Epithelial cell of proximal tubule (primary cell): ENCODE measurements at places on chromosomes 2 and 18. TPM values are rescaled to one million over a fixed set of nuclear protein-coding genes. Genes with fewer than 3 reads are reported as not detected.

GRCh38 chr2:150425121-150425955 lies 62.1 kb downstream of the RND3 start:
- no peak for DNase-seq

GRCh38 chr2:18401471-18401870 lies 159.0 kb downstream of the RDH14 start:
- DNase-seq: no peak

DNA sequence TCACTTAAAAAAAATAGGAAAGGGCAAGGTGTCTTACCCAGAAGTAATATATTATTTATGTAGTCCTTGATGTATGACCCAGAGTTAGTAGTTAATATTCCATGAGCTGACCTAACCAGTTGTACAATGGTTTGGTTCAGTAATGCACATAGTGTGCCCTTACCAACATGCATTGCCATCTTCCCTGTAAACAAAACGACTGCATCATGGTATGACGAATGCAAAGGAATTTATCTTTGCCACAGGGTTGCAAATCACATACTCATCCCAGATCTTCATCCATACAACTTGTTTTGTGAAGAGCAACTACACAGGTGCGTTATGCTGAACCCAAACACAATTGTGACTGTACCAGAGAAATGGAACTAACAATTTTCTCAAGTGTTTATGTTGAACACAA lies 68.9 kb upstream of the ZSWIM2 start:
- DNase-seq: no peak

GRCh38 chr2:181454686-181455450 lies 2.3 kb upstream of the ITGA4 start:
- no peak for DNase-seq

GAREM1 gene
- 2.0 and 3.1 TPM in 2 replicates for total RNA-seq

PARD6G gene
- 3.0 and 3.6 TPM in 2 replicates for total RNA-seq
